ENCODE measurements at places on chromosomes 12 and 14. TPM values are rescaled to one million over a fixed set of nuclear protein-coding genes. Genes with fewer than 3 reads are reported as not detected.

PTPN21 gene
- 14.1 TPM for total RNA-seq

CD27 gene
- total RNA-seq: not detected

TAS2R8 gene
- total RNA-seq: 1.4 TPM

MANSC4 gene
- total RNA-seq: not detected

SLC6A12 gene
- 24.0 TPM for total RNA-seq

RACGAP1 gene
- 14.7 TPM for total RNA-seq

CLEC4C gene
- total RNA-seq: not detected

PMCH gene
- not detected for total RNA-seq

TSPAN8 gene
- total RNA-seq: 0.87 TPM

C14orf119 gene
- total RNA-seq: 21.2 TPM

RHNO1 gene
- total RNA-seq: 15.2 TPM

All from dorsolateral prefrontal cortex (tissue), 122 donors.